Tibial nerve (tissue), 4 donors: ENCODE measurements at places on chromosomes 4 and X. TPM values are rescaled to one million over a fixed set of nuclear protein-coding genes. Genes with fewer than 3 reads are reported as not detected.

Gene IL2
- not detected for total RNA-seq

Gene DIAPH2
- total RNA-seq = 45.9 TPM

Gene GNRHR
- total RNA-seq = not detected

Gene SERPINA7
- not detected for total RNA-seq

Gene SRP72
- total RNA-seq = 66.6 TPM

Gene CXorf38
- 23.4 TPM for total RNA-seq

Gene INTS6L
- total RNA-seq = 34.3 TPM

Gene AMER1
- 4.5 TPM for total RNA-seq

Gene PLAC1
- not detected for total RNA-seq

Gene MAGEA11
- total RNA-seq = not detected

Gene PASD1
- total RNA-seq = not detected

Gene GLUD2
- 8.1 TPM for total RNA-seq

Gene SPIN2A
- total RNA-seq = not detected

Gene XK
- under 0.01 TPM for total RNA-seq

Gene SSX1
- not detected for total RNA-seq

Gene ZNF711
- 1.2 TPM for total RNA-seq

Gene PABPC1L2B
- total RNA-seq = not detected

Gene FDCSP
- total RNA-seq = not detected
